ENCODE measurements at places on chromosomes 7 and 10. TPM values are rescaled to one million over a fixed set of nuclear protein-coding genes. Genes with fewer than 3 reads are reported as not detected.
A peak's percentile ranks its signal among the peaks of the same experiment; 100 is the strongest.

- no peaks in the 10 kb centered on the region for H3K36me3 ChIP-seq
- peaks cover 6% of the 10 kb centered on the region for H3K27me3 ChIP-seq
- H3K27ac ChIP-seq, result no peak overlapping the region
- H3K4me1 ChIP-seq, result no peaks in the 10 kb centered on the region
- DNase-seq, result no peak
- no peak overlapping the region for H3K4me3 ChIP-seq
Observed at GRCh38 chr7:108376206-108376605, 80.0 kb downstream of the NRCAM start.

The MUC3A gene
- polyA plus RNA-seq, result not detected

GRCh38 chr7:148553979-148554378 is 36.6 kb upstream of the C7orf33 start:
- H3K4me3 ChIP-seq, result no peak overlapping the region
- H3K4me1 ChIP-seq, result peaks cover 5% of the 10 kb centered on the region
- H3K27ac ChIP-seq, result no peak overlapping the region
- DNase-seq, result no peak

GRCh38 chr10:87925570-87925969 is 62.1 kb downstream of the PTEN start:
- peak overlapping the region; percentile 50 for H3K27ac ChIP-seq
- peaks cover 97% of the 10 kb centered on the region for H3K4me1 ChIP-seq
- no peak overlapping the region for H3K4me3 ChIP-seq
- H3K27me3 ChIP-seq, result no peaks in the 10 kb centered on the region

The NEBL gene
- not detected for polyA plus RNA-seq

The ATOH7 gene
- polyA plus RNA-seq, result not detected

GRCh38 chr7:47477191-47478016 is 104.5 kb downstream of the TNS3 start:
- no peak for DNase-seq
- no peaks in the 10 kb centered on the region for H3K4me1 ChIP-seq
- H3K27me3 ChIP-seq, result peaks cover 2% of the 10 kb centered on the region

The DLD gene
- 52.2 TPM for polyA plus RNA-seq

The ZNF786 gene
- polyA plus RNA-seq, result 2.6 TPM

DNA sequence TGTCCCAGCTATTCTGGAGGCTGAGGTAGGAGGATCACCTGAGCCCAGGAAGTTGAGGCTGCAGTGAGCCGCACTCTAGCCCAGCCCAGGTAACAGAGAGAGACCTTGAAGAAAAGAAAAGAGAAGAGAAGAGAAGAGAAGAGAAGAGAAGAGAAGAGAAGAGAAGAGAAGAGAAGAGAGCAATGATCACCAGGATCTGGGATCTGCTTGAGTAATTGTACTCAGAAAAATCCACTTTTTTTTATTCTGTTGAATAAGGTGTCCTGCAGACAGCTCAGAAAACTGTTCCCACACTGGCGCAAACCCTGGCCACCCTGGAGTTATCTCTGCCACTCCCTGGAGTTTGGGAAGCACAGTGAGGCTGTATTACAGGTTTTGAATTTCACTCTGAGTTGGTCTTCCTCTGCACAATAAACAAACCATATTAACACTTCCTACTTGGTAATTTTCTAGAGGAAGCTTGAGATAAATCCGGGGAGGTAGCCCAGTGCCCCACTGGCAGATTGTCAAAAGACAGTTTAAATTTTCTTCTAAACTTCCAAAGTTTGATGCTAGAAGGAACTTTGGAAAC is 9.6 kb upstream of the OAT start:
- H3K36me3 ChIP-seq, result no peaks in the 10 kb centered on the region
- H3K27ac ChIP-seq, result no peak overlapping the region
- DNase-seq, result no peak
- no peaks in the 10 kb centered on the region for H3K4me1 ChIP-seq

DNA sequence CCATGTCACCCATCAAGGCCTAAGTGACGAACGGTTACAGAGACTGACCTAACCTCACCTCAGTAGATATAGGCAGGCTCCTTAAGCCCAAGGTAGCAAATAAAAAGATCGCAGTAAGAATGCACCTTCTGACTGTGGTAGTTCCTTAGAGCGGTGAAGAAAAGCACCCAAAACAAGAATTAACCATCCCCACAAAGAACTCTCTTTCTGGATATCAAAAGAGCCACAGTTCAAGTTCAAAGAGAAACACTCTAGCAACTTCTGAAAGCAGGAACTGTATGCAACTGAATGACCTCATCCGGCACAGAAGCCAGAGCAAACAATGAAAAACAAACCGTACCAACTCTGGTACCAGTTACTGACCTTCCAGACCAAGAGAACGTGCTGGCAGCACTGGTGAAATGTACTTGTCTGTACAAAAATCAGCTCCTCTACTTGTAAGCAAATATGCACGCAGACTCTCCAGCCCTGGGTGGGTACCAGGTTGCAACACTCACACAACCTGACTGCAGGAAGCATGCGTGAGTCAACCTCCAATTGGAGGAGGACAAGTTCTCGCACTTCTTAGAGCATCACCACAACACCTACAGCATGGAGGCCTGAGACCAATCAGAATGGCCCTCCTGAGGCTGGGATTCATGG is 202.7 kb downstream of the FAM107B start:
- peaks cover 8% of the 10 kb centered on the region for H3K36me3 ChIP-seq
- peak; percentile 67 for DNase-seq
- H3K4me1 ChIP-seq, result peaks cover 75% of the 10 kb centered on the region
- H3K4me3 ChIP-seq, result peak overlapping the region; percentile 88
- peak overlapping the region; percentile 99 for H3K27ac ChIP-seq
- H3K27me3 ChIP-seq, result peaks cover 25% of the 10 kb centered on the region

The SUMF2 gene
- 198 TPM for polyA plus RNA-seq

The KIF20B gene
- 8.6 TPM for polyA plus RNA-seq

Data from immature natural killer cell (primary cell).